ENCODE measurements at places on chromosomes 4 and X.
A peak's percentile ranks its signal among the peaks of the same experiment; 100 is the strongest.

DNA sequence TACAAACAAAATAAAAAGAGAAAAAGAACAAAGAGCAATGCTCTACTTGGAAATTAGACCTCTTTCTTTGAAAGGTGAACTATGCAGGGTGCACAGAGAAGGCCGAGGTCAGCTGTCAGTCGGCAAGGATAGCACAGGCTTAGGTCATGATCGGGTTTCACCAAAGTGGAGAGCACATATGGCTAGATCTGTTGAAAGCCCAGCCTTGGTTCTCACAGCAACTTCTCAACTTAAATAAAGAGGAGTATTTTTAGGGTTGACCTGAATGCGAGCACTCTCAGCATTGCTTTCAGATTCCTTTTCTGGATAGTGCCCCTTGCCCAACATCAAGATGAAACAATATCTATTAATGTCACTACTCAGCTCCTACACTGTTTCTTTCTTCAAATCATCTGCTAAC, 122.9 kb upstream of the GPC4 start:
- no peak for DNase-seq

DNA sequence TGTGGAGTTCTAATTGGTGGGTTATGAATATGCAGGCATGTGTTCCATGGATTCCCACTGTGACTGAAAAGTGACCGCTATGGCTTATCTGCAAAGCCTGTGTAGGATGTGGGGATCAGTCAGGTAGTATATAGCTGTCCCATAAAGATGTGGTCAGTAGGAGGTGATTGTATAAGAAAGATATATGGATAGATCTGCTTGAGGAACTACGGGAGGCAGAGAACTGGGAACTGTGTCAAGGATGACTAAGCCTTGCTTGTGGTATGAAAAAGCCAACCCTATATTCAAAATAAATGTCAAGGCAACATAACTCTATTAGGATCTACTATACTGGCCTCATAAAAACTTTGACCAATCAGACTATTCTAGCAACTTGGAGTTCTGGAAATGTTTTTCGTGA, 185.2 kb downstream of the KLHL4 start:
- DNase-seq: no peak

DNA sequence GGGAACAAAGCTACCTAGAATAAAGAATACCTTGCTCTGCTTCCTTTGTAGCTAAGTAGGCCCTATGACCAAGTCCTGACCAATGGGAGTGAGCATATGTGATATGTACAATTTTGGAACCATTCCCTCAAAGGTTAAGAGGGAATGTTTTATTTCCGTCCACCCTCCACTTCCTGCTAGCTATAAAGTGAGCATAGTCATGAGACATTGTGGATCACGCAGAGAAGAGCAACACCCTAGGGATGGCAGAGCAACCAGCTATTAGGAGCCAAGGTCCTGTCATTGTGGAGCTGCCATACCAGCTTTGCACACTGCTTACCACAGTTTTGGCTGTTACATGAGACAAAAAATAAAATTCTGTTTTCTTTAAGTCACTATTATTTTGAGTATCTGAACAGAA, 45.8 kb upstream of the RNF128 start:
- no peak for DNase-seq

DNA sequence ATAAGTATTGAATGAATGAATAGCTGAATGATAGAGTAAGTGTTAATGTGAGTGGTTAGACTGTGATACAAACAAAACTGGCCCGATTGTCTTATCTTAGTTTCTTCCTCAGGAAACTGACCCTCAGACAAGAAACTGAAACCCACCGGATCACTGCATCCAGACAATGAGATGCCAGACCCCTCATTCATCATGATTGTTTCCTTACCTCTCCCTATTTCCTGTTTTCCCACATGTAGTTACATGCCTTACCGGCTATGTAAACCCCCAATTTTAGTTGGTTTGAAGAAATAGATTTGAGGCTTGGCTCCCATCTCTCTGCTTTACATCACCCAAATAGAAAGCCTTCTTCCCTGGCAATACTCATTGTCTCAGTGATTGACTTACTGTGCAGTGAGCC, 218.9 kb upstream of the PPP1R2C start:
- no peak for DNase-seq

GRCh38 chr4:153221783-153222706, 17.8 kb downstream of the TRIM2 start:
- DNase-seq: peak; percentile 22

Measured in stimulated activated CD4-positive, alpha-beta T cell treated with anti-CD3 and anti-CD28 coated beads, Interleukin-4, amount 100 ng/mL, for 1 hour (primary cell).